NCI-H187 treated with DMSO at 0.1 percent for 48 hours (cell line): ENCODE measurements at places on chromosomes 6 and 20.

DNA sequence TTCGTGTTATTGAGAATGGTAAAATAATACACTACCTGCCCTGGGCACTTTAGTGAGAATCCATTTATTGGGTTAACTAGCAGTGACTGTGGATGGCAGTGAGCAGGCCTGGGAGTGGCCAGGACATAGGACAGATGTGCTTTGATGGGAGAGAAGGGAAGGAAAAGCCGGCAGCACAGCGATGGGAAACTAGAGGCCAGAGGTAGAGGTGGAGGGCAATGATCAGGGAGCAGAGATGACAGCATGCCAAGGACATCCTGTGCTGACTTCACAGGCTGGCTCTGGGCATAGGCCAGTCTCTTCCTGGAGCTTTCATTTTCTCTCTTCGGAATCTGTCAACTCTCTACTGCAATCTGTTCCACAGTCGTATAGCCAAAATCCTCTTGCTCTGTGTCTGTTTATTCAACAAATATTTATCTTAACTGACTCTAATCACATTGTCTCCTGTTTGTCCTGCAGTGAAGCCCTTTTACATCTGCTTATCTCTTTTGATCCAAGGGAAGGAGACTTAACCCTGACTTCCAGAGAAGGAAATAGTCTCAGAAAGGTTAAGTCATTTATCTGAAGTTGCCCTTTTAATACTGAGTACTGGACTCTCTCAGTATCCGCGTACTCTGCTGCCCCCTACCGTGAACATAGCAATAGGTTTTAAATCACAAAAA, 18.4 kb upstream of the MMP24 start:
- DNase-seq, result no peak

DNA sequence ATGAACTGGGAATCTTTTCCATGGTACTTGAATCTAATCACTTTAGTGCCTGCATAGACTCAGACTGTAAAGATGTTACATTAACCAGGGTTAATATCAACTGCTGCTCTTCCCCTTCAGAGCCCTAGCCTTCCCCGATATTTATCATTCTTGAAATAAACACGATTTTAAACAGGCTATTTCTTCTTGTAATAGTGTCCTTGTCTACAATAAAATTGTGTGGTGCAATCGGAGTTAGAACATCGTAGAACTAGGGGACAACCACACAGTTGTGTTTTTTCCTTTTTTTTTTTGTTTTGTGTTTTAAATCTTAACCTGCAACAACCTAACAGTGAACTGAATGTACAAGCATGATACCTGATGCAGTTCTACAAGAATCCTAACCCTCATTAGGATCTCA, 4.5 kb downstream of the GJA1 start:
- DNase-seq, result no peak

DNA sequence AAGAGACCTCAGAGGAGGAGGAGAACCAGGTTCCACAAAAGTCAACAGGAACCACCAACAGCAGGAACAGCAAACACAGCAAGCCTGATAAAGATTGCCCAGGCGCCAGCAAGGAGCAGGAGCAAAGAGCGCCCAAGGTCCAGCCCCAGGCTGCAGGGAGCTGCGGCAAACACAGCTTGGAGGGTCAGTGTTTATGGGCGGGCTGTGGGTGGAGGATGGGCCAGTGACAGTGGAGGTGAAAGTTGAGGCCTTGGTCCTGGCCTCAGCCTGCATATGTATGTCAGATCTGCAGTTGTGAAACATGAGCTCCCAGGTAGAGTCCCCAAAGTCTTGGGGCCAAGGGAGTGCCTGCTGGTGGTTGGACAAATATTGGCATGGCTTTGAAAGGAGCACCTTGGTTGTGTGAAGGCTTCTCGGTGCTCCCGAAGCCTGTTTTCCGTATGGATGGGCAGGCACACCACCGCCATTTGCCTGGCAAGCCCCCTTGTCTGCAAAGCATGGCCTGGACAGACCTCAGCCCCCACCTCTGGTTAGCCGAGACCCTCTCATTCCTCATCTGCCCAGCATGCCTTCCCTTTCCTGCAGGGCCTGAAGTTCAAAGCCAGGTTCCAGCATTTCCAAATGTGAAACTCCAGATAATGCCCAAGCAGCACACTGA, 2.0 kb upstream of the CAPN11 start:
- no peak for DNase-seq

- no peak for DNase-seq
These were observed 27.0 kb downstream of the OSBPL2 start for GRCh38 chr20:62265365-62265764.

GRCh38 chr6:149646599-149646998, 1.9 kb downstream of the KATNA1 start:
- DNase-seq, result no peak

- DNase-seq, result no peak
These were observed 6.2 kb downstream of the HEBP2 start for GRCh38 chr6:138410048-138410735.

DNA sequence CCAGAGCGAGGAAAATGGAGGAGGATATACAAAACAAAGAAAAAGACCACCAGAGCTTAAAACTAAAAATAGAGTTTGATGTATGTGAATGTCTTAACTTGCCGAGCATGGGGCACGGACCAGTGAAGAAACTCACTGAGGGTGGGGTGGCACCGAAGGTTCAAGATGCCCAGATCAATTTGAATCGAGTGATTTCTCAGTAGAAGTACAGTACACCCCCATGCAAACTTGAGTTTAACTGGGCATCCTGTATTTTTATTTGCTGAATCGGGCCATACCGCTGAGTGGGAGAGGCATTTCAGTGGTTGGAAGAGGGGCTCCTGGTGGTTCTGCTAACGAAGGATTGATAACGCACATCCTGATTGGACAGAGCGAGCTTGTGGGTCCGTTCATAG, 81.7 kb downstream of the ANKRD60 start:
- DNase-seq, result no peak

DNA sequence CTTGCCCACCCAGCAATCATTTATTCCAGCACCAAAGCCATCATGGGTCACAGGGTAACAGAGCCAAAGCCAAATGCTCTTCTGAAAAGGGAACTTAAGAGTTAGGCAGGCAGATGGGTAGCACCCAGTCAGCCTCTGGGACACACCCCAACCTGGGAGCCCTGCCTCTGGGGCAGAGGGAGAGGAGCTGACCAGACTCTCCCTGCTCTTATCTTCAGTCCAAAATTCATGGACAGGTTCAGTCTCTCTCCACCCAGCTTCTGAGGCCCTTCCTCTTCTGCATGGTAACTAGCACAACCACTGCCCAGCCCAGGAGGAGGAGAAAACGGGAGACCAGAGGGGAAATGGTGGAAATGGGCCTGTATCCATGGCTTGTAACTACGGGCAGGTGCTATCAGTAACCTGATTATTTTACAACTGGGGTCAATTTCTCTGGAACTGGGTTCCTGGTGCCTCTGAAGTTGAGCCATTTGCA, 105.4 kb downstream of the NOL4L start:
- DNase-seq, result no peak

GRCh38 chr6:20211037-20211940, 980 bp downstream of the MBOAT1 start:
- no peak for DNase-seq

- DNase-seq, result no peak
These were observed 11.3 kb downstream of the NT5E start for GRCh38 chr6:85460921-85461797.

GRCh38 chr20:56245761-56246160, 2.8 kb upstream of the MC3R start:
- no peak for DNase-seq

DNA sequence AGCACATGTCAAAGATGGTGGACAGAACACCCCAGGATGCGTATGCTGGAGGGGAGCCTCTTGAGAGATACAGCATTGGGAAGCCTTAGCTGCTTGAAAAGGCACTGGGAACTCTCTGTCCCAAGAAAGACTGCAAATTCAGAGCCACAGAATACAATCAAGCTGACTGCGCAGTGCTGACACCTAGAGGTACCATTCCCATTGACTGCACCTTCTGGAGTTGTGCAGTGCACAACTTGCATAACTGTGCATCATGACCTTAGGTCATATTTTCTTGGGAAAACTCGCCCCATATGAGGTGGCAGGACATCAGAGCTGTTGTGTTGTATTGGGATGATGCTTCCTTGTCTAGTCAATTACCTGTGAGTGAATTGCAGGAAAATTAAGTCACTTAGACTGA, 646.5 kb upstream of the NOX3 start:
- no peak for DNase-seq

- no peak for DNase-seq
These were observed 218.2 kb downstream of the C6orf118 start for GRCh38 chr6:165091121-165091785.

DNA sequence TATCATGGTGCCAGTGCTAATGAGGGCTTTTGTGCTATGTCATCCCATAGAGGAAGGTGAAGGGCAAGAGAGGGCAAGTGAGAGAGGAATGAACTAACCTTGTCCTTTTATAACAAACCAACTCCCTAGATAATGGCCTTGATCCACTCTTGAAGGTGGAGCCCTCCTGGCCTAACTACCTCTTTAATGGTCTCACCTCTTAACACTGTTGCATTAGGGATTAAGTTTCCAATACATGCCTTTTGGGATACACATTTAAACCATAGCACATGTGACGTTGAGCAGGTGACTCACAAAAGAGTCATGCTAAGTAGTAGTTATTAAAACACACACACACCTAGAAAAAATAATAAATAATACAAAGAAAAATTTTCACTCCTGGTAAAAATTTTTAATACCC, 36.9 kb downstream of the CCN2 start:
- DNase-seq, result no peak

- no peak for DNase-seq
These were observed 8.5 kb upstream of the SRC start for GRCh38 chr20:37337208-37337991.

DNA sequence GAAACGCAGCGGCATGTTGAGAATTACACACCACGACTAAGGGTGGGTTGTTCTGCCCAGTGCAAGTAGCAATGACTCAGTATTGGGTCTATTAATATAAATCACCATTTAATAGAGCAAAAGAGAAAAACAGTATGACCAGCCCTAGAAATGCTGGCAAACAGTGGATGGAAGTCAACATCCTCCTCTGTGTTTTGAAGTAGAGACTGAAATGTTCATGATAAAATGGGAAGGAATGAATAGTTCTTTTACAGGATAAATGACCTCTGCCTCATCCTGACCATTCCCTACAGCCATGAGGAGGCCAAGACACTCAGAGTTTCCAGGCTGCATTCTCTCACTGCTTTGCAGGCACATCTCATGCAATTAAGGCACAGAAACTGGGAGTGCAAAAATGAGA, 111.8 kb downstream of the PSMB1 start:
- DNase-seq, result no peak

- no peak for DNase-seq
These were observed 603.4 kb downstream of the MMUT start for GRCh38 chr6:48859562-48860123.

GRCh38 chr6:147000545-147001488, 203.4 kb upstream of the STXBP5 start:
- no peak for DNase-seq

DNA sequence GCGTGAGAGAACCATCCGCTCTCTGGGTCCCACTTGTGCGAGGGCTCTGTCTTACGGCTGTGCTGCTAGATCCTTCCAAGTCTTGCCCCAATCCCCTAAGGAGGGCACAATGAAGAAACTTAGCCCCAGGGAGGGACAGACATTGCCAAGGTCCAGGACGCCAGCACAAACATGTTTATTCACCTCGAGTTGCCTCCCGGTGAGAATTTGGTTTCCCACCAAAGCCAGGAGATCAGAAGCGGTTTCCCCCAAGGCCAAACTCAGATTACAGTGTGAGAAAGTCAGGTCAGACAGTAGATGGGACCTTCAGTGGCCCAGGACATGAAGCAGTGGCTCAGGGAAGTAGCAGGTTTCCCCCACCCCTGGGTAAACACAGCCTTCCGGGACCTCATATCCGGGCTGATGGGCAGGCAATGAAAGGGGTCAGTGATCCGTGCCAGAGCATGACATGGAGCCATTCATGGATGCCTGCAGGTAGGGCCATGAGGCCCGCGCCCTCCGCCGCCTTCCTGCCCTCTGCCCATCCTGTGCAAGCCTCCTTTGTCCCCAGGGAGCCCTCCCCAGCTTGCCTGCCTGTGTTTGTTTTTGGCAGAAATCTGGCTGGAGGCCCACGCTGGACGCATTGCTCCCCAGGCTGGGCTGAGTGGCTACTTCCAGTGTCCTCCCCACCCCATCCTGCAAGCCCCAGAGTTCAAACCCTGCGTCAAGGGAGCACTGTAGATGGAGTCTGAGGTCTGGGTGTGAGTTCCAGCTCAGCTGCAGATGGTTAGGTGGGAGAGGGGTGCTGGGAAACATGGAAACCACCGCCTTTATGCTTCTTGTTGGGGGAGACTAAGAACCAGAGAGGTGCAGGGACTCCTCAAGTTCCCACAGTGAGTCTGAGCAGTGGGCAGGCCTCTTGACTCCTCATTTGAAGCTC, 2.0 kb downstream of the BPIFB2 start:
- DNase-seq, result no peak

- DNase-seq, result no peak
These were observed 46.9 kb downstream of the TMEM200A start for GRCh38 chr6:130412556-130413290.

DNA sequence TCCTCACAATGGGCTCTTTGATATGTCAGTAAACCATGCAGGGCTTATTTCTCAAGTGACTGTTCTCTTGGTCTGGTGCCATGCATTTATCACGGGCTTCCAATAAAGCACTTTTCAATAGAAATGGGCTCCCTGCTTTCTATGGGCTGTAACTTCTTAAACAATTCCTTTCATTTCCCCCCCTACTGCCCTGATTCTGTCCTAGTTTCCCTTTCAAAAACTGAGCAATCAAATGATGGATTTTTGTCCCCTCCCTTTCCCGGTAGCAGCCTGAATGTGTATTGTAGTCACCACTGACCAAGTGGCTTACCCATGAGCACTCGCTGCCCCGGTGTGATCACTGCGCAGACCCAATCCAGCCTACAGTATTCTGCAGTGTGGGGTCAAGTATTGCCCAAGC, 13.9 kb downstream of the RPS10 start:
- DNase-seq, result no peak

DNA sequence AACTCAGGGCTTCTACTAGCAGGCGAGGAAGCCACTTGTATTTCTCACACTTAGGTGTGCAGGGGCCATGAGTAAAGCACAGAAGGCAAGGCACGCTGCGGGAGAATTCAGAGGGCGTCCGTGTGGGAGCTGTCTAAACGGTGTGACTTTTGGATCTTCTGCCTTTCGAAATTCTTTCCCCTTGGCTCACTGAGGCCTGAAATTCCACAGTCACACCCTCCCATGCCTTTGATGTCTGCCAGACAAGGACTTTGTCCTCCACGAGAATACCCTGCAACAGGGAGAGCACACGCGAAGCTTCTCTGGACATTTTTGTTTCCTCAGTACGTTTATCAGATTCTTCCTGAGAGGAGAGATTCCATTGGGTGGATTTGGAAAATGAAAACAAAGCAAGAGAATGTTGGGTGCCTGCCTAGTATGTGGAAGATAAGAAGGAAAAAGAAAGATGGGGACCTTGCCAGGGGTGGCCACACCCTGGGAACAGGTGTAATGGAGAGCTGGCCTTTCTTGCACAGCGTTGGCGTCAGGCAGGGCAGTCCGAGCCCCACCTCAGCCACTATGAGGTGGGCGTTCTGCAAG, 235.7 kb downstream of the MYLK4 start:
- DNase-seq, result no peak
